ENCODE measurements at places on chromosomes 11 and 22.

- no peak for DNase-seq
Measured at GRCh38 chr11:33646168-33646567, 54.5 kb downstream of the C11orf91 start.

DNA sequence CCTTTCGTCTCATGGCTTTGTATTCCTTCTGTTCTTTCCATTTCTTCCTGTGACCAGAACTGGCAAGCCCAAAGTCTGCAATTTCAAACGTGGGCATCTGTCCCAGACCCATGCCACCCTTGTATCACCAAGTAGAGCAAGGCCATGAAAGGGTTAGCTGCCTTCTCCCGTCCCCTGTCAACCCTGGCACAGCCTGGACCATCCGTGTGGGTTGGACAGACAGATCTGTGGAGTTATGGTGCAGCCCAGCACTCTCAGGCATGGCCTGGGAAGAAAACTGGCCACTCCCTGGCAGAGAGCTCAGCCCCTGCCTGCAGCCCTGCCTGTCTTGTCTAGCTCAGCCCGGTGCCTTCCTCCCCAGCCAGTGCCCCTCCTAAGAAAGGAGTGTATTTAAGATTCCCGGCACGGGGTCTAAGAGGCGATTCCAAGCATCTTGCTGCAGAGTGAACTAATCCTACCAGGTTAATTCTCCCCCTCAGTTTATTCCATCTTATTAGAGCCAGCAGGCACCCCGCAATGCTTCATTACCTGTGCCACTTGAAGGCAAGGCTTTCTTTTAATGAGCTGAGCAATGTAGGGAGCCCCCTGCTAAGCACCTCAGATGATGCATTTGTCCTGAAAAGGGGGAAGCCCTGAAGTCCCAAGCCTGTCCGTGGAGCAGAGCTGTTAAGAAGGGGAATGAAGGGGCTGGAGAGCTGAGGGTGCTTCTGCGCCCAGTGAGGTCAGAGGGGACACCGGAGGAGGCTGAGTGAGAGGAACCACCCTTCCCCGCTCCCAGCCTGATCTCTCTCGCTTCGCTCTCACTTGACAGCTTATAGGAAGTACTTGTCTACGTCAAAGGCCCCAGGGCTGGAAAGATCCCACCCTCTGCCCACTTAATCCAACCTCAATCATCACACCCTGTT is 130.6 kb downstream of the SPATA19 start:
- no peak for DNase-seq

- DNase-seq, result no peak
Measured at GRCh38 chr11:66294626-66295620, 3.2 kb downstream of the TMEM151A start.

DNA sequence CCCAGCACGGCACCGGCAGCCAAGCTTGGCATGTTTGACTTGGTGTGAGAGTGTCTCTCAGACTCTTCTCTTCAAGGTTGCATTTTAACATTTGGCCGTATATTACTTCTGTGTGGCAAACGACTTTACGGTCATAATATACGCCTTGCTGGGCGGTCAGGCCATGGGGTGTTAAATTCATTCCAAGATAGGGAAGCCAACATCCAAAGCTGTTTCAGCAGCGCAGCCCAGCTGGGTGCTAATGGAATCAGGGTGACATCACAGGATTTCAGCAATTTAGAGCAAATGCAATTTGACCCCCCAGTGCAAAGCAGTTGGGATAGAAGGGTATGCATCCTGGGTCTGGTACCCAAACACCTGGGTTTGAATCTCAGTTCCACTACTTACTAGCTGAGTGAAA is 16.7 kb upstream of the MYH9 start:
- DNase-seq, result no peak

DNA sequence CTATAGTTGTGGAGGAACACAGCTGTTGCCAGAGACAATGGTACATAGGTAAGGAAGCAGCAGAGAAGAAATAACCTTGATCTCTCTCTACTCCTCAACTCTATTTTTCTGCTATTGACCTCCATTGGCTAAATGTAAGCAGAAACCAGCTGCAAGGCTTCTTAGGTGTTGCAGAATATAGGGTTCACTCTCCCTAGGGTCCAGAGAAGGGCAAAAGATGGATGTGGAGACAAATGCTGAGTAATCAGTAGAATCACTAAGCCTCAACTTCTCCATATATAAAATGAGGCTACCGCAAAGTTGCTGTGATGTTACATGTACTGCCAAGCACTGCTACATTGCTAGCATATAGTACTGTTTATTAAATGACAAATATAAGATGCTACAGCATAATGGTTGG is 120.6 kb downstream of the PDE3B start:
- no peak for DNase-seq

- no peak for DNase-seq
Measured at GRCh38 chr11:129974672-129975071, 28.0 kb downstream of the PRDM10 start.

DNA sequence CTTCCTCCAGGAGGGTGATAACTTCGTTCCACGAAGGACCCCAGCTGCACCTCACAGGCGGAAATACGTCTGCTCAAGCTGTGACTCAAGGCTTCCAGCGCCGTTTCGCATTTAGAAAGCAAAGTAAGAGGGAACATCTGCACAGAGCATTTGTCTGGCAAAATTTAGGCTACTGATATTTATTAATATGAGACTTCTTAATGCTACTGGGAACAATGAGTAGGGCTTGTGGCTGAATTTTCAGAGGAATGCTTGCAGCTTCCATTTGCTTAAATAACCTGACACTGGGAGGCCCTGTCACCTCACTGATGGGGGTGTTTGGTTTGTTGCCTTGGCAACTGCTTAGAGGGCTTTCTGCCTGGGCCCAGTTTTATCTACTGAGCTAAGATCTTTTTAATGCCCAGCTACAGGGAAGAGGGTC is 14.7 kb upstream of the ST14 start:
- no peak for DNase-seq

- no peak for DNase-seq
Measured at GRCh38 chr11:42913731-42914130, 398.1 kb upstream of the API5 start.

DNA sequence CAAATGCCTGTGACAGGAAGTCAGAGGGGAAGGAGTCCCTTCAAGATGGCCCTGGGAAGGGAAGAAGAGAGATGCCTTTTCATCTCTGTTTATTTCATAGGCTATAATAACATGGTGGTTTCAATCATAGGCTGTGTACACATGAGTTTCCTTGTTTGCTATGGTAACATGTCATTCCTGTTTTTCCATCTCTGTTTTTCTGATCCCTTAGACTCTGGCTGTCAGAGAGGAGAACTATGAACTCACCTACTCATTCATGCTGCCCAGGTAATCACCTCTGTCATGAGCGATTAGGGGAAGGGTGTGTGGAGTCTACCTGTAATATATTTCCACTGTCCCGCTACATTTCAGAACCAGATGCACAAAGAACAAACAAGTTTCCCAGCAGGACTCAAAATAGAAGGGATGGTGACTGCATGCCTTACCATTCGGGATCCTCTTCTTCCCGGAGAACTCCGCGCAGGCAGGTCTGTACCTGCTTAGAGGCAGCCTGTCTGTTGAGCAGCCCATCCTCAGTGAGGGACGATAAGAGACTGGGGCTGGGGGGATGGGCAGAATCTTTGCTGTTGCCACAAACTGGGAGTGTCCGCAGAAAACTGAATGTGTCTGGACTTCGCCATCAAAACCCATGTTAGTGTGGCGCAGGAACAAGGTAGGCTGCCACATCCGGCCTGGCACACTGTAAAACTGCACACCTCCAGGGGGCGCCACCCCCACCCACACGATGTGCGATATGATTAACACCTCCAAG is 7.1 kb upstream of the PEX26 start:
- DNase-seq, result no peak

DNA sequence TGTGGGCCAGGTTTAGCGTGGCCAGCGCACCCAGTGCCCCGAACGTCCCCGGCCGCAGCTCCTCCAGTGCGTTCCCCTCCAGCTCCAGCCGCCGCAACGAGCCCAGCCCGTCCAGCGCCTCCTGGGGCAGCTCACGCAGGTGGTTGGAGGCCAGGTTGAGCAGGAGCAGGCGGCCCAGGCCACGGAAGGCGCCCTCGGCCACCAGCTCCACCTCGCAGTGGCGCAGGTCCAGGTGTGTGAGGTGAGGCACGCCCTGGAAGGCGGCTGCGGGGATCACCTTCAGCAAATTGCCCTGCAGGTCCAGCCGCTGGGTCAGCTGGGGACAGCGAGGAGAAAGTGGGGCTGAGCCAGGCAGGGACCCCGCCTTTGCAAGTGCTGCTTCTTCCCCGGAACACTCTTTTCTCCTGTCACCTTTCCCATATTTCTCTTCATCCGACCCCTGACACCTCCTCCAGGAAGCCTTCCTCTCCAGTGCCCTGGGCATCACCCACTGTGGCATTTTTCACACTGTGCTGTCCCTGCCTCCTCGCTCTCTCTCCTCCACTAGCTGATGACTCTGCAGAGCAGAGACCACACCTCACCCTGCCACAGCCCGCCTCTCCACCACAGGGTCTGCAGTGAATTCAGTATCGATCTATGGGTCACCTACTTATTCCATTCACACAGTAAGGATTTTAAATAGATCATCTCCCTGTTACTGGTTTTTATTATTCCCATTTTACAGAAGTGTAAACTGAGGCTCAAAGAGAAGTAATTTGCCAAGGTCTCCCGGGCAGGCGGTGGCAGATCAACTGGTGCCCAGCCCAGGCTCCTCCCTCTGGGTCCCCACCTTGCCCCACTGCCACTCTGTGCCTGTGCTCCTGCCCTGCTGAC is 1.9 kb downstream of the CHADL start:
- no peak for DNase-seq

All from amniotic stem cell (primary cell).